NCI-H2227 treated with DMSO at 0.1 percent for 48 hours (cell line): ENCODE measurements at places on chromosomes 1 and 21.
A peak's percentile ranks its signal among the peaks of the same experiment; 100 is the strongest.

GRCh38 chr1:180301135-180301742, 71.2 kb downstream of the LHX4 start:
- DNase-seq: no peak

- no peak for DNase-seq
These were observed 120.2 kb downstream of the ELAVL4 start for GRCh38 chr1:50228871-50229384.

- DNase-seq: no peak
These were observed 36.6 kb downstream of the MORN1 start for GRCh38 chr1:2354511-2355372.

GRCh38 chr1:225631021-225631663, 21.8 kb downstream of the ENAH start:
- DNase-seq: peak; percentile 11

DNA sequence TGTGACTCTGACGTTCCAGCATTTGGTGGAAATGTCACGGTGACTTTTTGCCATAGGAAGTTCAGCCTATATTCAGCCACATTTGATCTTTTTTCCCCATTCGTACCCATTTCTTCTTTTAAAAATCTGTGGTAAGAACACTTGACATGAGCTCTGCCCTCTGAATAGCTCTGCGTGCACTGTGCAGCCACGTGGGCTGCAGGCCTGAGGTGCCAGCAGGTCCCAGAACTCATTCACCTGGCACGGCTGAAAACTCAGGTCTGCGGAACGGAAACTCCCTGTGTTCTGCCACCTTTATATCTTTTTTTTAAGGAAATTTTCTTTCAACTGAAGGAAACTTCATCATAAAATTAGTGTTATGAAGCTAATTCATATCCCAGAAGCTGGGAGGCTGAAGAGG, 28.6 kb downstream of the CEP104 start:
- DNase-seq: no peak

GRCh38 chr1:9651565-9652378, at the start of gene PIK3CD:
TSS of gene PIK3CD (plus strand) at chr1:9651731. CDS start at chr1:9710456, 58,725 bp downstream.
- peak; percentile 34 for DNase-seq

DNA sequence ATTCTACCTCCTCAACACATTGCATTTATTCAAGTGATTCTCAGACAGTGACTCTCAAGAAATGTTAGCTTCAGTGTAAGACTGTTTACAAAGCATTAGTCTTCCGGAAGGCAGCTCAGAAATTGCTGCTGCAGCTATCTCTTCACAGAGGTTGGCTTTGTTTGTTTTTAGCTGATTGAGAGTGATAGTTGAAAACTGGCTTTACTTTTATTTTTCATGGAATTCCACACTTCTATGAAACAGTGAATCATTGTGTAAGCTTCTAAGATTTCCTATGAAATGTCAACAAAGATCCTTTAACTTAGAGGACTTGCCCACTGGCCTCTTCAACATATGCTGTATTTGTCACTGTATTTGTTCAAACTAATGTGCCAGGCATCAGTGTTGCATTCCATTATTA, 121.3 kb downstream of the TNNI3K start:
- DNase-seq: no peak

GRCh38 chr1:204274446-204274845, 60.7 kb upstream of the GOLT1A start:
- DNase-seq: no peak

DNA sequence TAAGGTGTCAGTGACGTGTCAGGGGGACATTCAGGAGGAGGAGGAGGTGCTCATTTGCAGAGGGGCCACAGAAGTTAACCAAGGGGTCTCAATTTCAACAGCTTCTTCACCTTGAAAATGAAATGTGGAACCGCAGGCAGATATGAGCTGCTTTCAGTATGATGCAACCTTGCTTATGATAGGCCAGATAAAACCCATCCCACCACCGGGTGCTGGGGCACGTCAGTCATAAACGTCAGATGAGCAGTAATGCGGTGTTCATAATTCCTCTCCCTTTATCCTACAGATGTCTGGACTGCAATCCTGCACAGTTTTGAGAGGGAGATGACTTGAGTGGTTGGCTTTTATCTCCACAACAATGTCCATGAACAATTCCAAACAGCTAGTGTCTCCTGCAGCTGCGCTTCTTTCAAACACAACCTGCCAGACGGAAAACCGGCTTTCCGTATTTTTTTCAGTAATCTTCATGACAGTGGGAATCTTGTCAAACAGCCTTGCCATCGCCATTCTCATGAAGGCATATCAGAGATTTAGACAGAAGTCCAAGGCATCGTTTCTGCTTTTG, 1.7 kb downstream of the PTGFR start:
- no peak for DNase-seq

DNA sequence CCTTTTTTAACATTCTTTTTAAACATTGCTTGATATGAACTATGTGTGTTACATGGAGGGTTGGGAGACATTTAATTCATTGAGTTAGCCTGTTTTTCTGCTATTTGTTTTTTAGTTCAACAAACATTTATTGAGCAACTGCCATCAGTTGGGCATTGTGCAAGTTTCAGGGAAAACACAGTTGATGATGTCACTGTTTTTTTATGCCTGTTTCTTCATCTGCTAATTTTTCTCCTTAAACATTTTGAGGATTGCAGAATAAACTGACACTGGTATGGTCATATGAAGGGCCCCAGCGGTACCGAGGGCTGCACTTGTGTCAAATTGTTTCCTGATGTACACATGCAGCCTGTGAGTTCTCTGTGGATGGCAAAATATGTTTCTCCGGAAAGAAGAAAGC, 253.0 kb downstream of the FGGY start:
- no peak for DNase-seq

- no peak for DNase-seq
These were observed 121.4 kb downstream of the ATG4C start for GRCh38 chr1:62905309-62905708.

- no peak for DNase-seq
These were observed 4.3 kb downstream of the RHOC start for GRCh38 chr1:112702420-112703261.

- no peak for DNase-seq
These were observed 34.7 kb upstream of the EXOSC10 start for GRCh38 chr1:11134251-11134897.

DNA sequence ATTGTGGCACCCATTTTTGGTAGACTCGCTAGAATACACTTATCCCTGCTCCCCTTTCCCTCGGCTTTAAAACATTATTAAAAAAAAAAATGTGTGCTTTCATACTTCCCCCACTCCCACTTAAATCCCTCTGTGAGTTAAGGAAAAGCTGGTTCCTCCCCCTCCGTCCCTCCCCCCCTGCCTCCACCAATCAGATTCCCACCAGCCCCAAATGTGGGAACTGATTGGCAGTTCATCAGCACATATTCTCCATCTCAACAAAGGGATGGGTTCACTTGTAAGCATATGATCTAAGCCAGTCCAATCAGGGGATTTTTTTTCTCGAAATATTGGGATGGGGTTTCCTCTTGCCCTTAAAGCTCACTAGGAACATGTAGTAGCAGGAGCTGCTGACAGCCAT, 10.8 kb upstream of the FYB2 start:
- no peak for DNase-seq

GRCh38 chr1:168112673-168113305, 23.9 kb downstream of the GPR161 start:
- peak; percentile 26 for DNase-seq
